Stimulated activated CD4-positive, alpha-beta T cell treated with anti-CD3 and anti-CD28 coated beads, Interleukin-1b, Interleukin-23, amount 100 ng/mL, for 1 hour (primary cell): ENCODE measurements at places on chromosomes 5 and 9.

- no peak for DNase-seq
Observed at GRCh38 chr9:14308853-14309145, 5.1 kb downstream of the NFIB start.

- no peak for DNase-seq
Observed at GRCh38 chr9:124721109-124721906, 49.8 kb downstream of the NR6A1 start.

DNA sequence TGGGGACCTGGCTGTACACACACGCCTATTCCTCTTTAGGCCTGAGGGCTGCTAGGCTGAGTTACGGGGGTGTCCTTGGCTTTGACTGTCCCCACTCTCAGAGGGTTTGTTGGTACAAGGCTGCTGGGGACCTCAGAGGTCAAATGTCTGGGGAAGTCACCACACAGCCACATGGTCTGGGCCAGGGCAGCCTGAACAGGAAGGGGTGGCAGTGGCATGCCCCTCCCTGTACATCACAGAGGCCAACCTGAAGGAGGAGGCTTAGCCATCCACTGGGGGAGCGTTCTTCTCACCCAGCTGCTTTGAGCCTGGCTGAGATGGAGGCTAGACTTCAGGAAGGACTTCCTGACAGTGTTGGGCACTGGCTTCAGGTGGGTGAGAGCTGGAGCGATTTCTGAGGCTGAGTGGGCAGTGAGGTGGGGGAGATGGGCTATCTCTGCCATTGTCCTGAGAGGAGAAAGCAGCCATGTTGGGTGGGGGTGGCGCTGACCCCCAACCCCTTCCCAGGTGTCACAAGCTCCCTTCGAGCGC, 36.3 kb downstream of the CXXC5 start:
- DNase-seq: no peak

- no peak for DNase-seq
Observed at GRCh38 chr9:107388890-107389289, 100.7 kb downstream of the KLF4 start.

- no peak for DNase-seq
Observed at GRCh38 chr5:155594270-155594669, 580.7 kb downstream of the KIF4B start.

DNA sequence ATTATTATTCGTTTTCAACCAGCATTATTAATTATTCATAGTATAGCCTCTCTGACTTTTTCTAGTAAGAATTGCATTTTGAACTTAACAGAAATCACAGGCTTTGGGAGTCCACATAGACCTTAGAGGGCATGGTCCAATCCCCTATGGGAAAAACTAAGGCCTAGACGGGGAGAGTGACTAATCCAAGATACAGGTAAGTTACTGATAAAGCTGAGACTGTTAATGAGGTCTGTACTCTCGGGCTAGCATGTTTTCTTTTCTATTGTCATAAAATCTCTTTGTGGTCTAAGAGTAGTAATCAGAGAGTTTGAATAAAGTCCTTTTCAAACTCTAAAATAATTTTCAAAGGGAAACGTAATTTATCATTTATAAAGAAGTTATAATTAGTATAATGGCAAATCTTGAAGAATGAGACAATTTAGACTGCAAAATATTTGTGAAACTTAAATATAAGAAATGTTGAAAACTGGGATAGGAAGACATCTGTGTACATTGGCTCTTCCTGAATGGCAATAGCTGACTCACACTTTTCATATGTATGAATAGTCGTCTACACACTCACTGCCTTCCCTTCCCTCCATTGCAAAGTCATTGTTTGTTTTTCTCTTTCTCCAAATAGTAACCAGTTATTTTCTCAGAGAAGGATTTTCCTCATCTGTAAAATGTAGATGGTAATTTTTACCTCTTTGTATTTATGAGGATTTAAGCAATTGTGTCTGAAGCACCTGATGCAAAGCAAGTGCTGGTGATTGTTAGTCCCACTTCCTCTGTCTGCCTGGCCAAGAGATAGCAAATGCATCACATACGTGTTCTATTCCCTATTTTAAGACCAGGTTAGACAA, 207.9 kb upstream of the CD180 start:
- DNase-seq: no peak

- no peak for DNase-seq
Observed at GRCh38 chr5:79573983-79574890, 38.0 kb upstream of the TENT2 start.

- no peak for DNase-seq
Observed at GRCh38 chr9:130982636-130983358, 26.2 kb upstream of the LAMC3 start.

DNA sequence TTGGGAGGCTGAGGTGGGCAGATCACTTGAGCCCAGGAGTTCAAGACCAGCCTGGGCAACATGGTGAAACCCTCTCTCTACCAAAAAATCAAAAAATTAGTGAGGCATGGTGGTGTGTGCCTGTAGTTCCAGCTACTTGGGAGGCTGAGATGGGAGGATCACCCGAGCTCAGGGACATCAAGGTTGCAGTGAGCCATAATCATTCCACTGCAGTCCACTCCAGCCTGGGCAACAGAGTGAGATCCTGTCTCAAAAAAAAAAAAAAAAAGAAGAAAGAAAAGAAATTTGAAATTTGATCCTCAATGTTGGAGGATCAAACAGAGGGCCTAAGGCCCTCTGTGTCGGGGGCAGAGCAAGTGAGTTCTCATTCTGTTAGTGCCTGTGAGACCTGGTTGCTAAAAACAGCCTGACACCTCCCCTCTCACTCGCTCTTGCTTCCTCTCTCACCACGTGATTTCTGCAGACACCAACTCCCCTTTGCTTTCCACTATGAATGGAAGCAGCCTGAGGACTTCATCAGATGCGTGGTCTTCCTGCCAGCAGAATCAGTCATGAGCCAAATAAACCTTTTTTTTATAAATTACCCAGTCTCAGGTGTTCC, 8.4 kb upstream of the GOLPH3 start:
- no peak for DNase-seq

DNA sequence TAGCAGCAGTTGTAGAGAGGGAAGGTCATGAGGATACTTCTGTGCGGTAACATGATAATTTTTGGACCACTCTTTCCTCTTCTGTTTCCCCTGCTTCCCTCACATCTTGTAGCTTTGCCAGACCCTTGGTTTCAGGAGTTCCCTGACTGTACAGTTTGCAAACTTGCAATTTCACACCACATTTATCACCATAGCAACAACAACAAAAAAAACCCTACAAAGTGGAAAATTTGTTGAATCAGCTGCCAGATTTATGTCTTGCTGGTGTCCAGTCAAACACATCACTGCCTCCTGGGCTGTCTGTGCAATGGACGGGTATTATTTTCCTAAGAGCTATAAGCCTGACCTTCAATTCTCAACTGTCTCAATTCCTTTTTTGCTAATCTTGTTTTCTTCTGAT, 751.6 kb downstream of the TLR4 start:
- no peak for DNase-seq

DNA sequence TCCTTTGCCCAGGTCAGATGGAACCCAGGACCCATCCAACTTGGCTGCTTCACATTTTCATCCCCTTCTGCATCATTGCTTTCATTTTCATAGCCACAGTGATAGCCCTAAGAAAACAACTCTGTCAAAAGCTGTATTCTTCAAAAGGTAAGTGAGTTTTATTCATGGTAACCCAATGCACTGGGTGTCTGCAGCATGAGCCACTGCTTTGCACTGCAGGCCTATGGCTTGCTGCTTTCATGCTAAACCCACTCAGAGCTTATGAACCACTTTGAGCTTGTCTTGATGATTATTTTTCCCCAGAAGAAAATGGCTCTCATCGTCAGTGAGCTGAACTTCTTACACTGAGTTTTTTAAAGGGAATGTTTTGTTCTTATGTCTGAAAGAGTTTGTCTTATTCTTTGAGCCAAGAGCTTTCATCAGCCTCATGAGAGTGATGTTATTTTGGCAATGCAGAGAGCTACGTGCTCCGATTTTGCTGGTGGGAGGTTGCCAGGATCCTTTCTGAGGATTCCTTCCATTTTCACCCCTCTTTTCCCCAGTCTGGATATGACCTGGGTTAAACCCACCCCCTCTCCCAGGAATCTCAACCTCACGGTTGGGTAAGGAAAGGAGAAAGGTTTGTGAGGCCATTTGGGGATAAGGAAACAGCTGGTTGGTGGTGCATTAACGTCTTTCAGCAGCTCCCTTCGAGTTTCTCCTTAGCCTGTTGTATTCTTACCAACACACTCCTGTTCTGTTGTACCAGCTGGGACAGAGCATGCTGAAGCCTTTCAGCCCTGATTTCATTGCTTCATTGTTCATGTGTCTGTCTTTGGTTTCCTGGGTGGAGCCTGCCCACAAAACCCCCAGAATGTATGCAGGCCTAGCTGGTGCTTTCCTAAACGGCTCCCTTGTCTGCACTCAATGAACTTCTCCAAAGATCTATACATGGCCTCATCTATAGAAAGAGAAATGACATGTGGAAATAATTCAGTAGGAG, 47.6 kb downstream of the PDCD1LG2 start:
- peak; percentile 19 for DNase-seq

- DNase-seq: no peak
Observed at GRCh38 chr9:5529683-5530221, 19.4 kb downstream of the PDCD1LG2 start.

- DNase-seq: no peak
Observed at GRCh38 chr5:42645138-42645537, 111.5 kb upstream of the CCDC152 start.

- DNase-seq: no peak
Observed at GRCh38 chr5:73902327-73903051, 276.5 kb downstream of the ARHGEF28 start.

- no peak for DNase-seq
Observed at GRCh38 chr9:137234758-137235423, 4.2 kb downstream of the SLC34A3 start.

DNA sequence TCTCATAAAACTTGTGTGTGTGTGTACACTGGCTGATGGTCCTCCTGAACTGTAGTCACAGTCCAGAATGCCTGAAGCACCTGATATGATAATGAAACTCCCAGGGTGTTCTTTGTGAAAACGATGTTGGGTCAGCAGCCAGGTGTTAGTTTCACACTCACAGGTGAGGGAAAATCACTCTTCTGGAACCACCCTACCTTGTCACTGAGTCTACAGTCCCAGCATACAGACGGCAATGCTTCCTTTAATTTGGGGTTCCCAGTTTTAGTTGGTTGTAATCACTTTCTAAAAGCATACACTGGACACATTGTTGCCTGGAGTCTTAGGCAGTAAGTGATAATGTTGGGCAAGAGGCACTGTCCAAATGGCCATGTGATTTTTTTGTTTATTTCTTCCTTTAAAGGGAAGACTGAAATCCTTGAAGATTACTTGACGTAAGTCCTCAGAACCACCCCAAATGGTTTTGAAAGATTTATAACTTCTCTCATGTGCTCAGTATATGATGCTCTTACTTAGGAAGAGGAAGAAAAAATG, 18.2 kb upstream of the MGAT1 start:
- no peak for DNase-seq

DNA sequence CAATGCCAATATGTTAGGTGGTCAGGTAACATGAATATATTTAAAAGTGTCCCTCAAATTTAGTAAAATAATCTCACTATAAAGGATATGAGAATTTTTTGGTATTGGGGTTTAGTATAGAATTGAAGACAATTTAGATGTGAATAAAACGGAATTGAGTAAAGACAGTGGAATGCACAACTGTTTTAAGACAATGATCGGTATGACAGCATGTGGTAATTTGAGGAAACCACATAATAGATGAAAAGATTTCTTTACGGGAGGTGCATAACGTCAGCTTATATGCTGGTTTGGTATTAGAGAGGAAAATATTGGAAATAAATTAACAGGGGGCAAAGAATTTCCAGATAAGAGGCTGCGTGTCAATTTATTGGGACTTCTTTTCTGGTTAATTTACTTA, 1043.2 kb downstream of the CDH18 start:
- no peak for DNase-seq
